ENCODE measurements at places on chromosomes 6 and 20.
A peak's percentile ranks its signal among the peaks of the same experiment; 100 is the strongest.

DNA sequence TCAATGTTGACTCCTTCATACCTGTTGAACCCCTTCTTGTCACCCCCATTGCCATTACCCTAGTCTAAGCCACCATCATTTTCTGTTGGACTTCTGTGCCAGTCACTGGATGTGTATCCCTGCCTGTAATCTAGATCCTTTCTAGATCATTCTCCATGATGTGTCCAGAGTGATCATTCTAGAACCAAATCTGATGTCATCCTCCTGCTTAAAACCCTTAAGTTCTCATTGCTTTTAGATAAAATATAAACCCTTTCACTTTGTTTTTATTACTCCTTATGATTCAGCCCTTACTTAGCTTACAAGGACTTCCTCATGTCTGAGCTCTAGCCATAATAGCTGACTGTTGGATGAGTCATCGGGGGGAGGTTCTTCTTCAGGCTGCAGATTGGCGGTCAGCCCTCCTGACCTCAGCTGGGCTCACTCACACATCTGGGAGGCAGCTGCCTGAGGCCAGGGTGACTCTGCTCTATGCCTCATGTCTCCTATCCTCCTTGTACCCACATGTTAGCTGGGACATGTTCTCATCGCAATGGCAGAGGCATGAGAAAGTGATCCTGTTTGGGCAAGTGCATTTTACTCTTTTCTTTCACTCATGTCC is 287.6 kb downstream of the ESR1 start:
- peak; percentile 93 for DNase-seq

GRCh38 chr6:128807577-128807976 is 75.4 kb upstream of the LAMA2 start:
- DNase-seq = no peak

DNA sequence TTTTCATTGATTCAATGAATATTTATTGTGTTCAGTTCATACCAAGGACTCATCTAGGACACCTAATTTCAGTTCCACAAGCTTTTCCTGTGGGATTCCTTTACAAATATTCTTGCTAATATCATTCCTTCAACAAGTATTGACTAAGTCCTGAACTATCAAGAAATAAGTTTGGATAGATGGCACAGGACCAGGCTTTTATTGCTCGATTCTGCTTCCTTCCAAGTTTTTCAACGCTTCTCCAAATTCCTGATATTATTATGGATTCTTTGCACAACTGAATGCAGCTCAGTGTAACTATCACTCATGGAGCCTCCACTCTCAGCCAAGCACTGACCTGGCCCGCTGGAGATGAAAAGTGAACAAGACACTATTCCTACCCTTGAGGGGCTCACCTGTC is 32.7 kb upstream of the COL21A1 start:
- DNase-seq = no peak

- DNase-seq = no peak
These were observed 38.0 kb upstream of the GMPR start for GRCh38 chr6:16200321-16200883.

DNA sequence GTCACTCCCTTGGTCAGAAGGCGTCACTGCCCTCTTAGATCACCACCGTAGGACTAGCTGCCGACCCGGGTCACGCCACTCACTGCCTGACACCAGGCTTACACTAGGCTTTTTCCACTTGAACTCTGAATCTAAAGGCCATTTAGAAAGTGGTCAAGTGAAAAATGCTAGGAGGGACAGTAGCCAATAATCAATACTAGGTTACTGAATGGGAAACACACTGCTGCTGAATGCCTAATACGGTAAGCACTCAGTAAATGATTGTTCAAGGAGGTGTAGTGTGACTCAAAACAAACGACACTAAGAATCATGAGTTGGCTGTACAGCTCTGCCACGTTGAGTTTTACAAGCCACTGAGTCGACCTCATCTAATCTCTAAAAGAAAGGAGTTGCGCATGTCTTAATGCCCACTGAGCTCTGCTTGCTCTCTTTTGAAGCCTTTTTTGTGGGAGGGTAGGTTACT is 760 bp upstream of the IBTK start:
- no peak for DNase-seq

DNA sequence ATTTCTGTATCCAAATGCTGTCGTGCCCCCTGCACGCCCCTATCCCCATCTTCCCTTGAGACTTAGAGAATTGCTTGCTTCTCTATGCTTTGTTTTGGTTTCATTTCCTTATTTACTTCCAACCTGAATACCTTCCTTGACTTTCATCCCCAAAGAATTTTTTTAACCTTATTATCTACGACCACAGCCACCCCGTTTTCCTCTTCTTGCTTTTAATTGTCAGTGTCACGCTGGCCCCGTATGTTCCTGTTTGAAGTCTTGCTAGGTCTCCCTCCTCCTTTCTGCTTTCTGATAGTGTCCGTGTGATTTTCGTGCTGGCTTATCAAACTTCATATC is 40.1 kb downstream of the RNF217 start:
- DNase-seq = no peak

DNA sequence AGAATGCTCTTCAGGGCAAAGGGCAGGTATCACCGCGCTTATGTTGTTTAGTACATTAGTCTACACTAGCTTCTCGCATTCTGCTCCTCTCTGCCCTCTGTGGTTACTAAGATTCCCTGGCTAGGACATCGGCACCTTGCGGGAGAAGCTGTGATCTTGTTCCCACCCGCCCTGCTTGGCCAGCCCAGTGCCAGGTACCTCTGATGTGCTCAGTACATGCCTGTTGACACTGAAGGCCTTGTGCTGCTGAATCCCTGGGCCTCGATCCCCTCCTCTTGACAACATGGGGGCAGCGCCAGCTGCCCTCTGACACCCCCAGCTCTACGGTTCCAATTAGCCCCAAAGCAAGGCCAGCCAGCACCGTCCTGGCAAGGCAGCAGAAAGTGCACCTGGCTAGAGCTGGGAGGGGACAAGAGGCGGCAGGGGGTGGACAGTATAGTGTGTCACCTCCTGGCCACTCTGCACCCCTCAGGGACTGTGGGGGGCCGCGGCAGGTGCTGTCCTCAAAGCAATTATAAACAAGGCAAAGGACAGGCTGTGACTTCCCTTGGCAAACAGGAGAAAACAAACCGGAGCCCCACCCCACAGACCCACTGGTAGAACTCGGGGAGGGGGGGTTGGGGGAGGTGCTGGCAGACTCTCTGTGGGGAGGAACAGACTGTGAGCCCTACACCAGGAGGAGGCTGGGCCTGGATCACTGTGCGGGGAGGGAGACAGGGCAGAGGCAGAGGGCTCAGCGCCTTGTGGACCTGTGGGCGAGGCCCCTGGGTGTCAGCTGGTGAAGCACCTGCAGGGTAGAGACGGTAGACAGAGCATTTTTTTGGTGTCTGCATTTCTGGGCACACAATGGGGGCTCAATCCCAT is 7.1 kb downstream of the TFEB start:
- no peak for DNase-seq

DNA sequence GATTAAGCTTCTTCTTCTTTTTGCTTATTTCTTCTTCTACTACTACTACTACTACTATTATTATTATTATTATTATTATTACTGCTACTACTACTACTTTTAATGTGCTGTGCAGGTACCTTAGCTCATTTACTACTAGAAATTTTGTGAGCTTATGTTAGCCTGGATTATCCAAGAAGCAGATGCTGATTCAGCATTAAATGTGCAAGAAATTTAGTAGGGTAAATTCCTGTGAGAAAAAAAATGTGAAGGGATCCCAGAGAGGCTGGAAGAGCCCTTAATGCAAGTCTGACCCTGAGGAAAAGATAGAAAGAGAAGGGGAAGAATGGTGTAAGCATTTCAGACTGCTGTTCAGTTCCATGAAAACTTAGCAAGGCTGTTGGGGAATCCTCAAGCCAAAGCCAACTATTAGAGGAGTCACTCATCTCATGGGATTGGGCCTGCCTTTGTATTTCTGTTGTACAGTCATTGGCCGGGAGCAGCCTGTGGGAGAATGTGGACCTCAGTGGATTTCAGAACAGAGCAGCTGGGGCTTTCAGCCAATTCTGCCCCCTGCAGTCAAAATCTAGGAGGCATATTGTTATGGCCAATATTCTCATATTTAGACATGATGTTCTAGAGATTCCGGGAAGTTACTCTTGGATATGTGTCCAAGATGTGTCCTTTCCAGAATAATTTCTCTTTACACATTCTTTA is 37.2 kb upstream of the TSPYL1 start:
- peak; percentile 75 for DNase-seq

- DNase-seq = no peak
These were observed 21.9 kb upstream of the SLC17A4 start for GRCh38 chr6:25732468-25733198.
